Thyroid gland (tissue), 4 donors: ENCODE measurements at places on chromosomes 1 and 21. TPM values are rescaled to one million over a fixed set of nuclear protein-coding genes. Genes with fewer than 3 reads are reported as not detected.

Gene FAM110D
- total RNA-seq, result 9.5 TPM

- no peak for DNase-seq
- H3K27ac ChIP-seq, result no peak overlapping the region
- no peak overlapping the region for H3K4me3 ChIP-seq
- no peaks in the 10 kb centered on the region for H3K36me3 ChIP-seq
- no peaks in the 10 kb centered on the region for H3K4me1 ChIP-seq
- no peaks in the 10 kb centered on the region for H3K27me3 ChIP-seq
These were observed 151.0 kb downstream of the ST6GALNAC5 start for GRCh38 chr1:77018311-77018710.

Gene PLA2G2F
- total RNA-seq, result not detected

GRCh38 chr21:36209626-36210171, 53.1 kb downstream of the DOP1B start:
- no peak overlapping the region for H3K4me3 ChIP-seq
- H3K27me3 ChIP-seq, result no peaks in the 10 kb centered on the region
- no peaks in the 10 kb centered on the region for H3K36me3 ChIP-seq
- peaks cover 7% of the 10 kb centered on the region for H3K4me1 ChIP-seq
- no peak overlapping the region for H3K27ac ChIP-seq
- DNase-seq, result peak; percentile 69

Gene FCER1G
- total RNA-seq, result 19.3 TPM

DNA sequence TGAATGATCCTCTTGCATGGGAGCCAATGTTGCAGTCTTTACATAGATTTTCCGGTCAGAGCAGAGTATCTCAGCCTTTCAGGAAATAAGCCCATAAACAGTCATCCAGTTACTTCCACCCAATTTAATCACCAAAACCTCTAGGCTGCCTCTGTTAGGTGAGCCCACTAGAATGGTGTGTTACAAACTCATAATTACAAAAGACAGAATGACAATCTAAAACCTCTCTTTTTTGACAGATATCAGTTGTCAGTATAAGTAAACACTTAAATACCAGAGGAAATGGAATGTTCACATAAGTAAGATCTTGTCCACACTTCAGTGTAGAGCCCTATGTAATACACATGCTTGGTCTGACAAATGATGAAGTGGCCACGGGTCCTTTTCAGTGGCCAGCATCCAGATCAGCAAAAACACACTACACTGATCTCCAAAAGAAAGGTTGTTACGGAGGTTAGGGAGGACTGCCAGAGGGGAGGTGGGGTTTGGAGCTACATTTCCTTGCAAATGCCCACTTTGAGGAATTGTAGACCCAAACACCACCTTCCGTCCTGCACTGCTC, 71.3 kb upstream of the FBXO28 start:
- no peak for DNase-seq
- H3K4me1 ChIP-seq, result no peaks in the 10 kb centered on the region
- H3K27ac ChIP-seq, result no peak overlapping the region
- H3K36me3 ChIP-seq, result no peaks in the 10 kb centered on the region
- no peak overlapping the region for H3K4me3 ChIP-seq

Gene RBM11
- total RNA-seq, result 13.3 TPM

DNA sequence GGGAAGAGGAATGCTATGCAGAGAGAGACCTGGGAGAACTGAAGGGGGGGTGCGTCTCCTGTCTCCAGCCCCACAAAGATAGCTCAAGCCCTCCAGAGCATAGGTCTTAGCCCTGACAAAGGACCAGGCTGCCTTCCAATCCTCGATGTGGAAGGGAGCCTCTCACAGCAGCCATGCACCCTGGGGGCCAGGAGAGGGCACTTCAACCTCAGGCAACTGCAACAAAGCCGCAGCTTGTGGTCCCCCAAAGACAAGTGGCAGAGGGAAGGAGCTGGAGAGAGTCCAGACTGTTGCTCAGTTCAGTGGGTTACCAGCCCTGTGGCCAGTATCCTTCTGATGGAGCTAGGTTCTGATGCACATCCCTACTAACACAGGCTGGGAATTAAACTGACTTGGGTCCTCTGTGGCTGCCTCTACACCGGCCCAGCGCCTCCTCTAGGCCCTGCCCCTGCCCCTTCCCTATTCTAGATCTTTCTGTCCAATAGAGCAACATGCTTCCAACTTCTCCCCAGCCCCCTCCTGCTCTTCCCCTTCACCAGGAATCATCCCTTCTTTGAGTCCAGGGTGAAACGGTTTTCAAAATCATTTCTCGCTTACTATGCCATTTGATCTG, 100.7 kb upstream of the SPATA6 start:
- no peaks in the 10 kb centered on the region for H3K4me1 ChIP-seq
- DNase-seq, result peak; percentile 68
- H3K4me3 ChIP-seq, result no peak overlapping the region
- no peaks in the 10 kb centered on the region for H3K27me3 ChIP-seq

Gene YTHDF2
- total RNA-seq, result 74.4 TPM

DNA sequence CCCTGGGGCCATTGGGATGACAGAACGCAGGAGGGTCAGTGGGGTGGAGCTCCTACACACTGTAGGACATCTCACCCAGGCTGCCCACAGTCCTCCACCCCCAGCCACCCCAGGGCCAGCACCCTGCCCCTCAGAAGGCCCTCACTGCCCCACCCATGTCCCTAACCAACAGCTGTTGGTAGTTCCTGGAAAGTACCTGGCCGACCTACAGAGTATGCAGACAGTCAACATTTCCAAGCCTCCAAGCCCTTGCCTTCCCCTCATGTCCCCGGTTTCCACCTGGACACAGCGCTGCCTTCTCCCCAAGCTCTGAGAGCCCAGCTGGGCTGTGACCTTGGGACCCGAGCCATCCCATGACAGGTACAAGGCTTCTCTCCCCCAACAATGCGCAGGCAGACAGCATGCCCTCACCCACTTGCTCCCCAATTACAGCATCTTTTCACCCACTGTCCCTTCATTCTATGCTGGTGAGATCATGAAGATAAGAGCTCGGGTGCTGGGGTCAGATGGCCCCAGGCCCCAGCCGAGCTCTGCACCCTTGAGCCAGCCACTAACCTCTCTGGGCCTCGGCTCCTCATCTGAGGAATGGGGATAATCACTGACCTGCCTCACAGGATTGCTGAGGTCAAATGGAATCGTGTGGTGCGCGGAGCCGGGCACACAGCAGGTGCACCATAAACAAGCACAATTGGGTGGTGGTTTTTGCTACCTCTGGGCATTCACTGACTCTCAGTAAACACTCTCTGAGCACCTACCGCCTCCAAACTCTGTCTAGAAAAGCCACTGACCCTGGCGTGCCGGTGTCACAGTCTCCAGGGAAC, 11.2 kb downstream of the LAPTM5 start:
- no peaks in the 10 kb centered on the region for H3K36me3 ChIP-seq
- DNase-seq, result no peak
- no peaks in the 10 kb centered on the region for H3K4me1 ChIP-seq
- no peaks in the 10 kb centered on the region for H3K27me3 ChIP-seq

Gene HENMT1
- 2.8 TPM for total RNA-seq

Gene MYBPH
- not detected for total RNA-seq

DNA sequence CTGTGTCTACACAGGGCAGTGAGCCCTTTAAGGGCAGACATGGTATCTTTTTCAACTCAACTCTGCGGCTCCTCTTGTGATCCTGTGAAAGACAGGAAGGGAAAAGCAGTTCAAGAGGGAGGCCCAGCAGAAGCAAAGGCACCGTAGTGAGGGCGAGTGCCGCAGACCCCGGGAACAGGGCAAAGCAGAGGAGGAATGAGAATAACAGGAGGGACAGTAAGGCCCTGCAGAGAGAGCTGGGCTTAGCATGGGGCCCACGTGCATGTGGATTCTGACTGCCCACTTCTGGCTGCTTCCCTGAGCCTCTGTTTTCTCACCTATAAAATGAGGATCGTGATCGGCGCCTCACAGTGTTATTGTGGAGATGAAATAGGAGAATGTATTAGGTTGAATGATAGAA, 409.3 kb downstream of the PTPRU start:
- H3K4me3 ChIP-seq, result no peak overlapping the region
- H3K36me3 ChIP-seq, result no peaks in the 10 kb centered on the region
- no peak for DNase-seq
- H3K4me1 ChIP-seq, result no peaks in the 10 kb centered on the region
- H3K27ac ChIP-seq, result no peak overlapping the region

DNA sequence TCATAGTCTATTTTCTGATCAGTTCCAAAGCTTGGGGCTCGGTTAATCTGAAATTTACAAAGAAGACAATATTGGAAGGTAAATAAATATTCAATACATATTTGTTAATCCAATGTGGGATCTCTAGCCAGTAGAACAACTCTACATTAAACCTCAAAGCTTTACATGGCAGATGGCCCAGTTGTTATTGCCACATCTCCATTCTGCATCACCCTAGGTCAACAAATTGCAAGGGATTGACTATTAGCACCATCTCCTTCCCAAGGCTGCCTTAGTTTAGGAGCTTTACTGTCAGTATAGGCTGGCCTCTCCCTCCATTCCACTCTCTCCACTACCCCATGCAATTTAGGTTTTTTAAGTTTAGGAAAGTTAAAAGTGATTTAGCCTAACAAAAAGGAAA, 69.7 kb downstream of the TTLL7 start:
- no peak overlapping the region for H3K4me3 ChIP-seq
- DNase-seq, result no peak
- no peaks in the 10 kb centered on the region for H3K36me3 ChIP-seq
- no peaks in the 10 kb centered on the region for H3K27me3 ChIP-seq
- peaks cover 5% of the 10 kb centered on the region for H3K4me1 ChIP-seq

DNA sequence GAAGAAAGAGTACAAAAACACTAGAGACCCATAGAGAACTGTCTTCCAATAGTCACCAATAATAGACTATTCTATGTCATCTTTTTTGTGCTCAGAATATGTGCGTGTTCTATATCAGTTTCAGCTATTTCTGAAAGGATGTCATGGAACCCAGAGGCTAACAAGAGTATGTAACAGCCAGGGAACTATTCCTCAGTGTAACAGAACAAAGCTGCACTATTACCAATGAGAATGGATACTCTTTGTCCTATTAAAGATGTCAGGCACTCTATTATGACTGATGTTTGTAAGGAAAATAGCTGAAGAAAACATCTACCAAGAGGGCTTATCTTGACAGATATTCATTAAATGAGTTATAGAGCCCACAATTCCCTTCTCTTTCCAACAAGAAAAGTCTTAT, 8.6 kb upstream of the LRRC8C start:
- H3K4me1 ChIP-seq, result no peaks in the 10 kb centered on the region
- H3K4me3 ChIP-seq, result no peak overlapping the region
- no peaks in the 10 kb centered on the region for H3K36me3 ChIP-seq
- no peak overlapping the region for H3K27ac ChIP-seq
- no peaks in the 10 kb centered on the region for H3K27me3 ChIP-seq
- DNase-seq, result no peak

DNA sequence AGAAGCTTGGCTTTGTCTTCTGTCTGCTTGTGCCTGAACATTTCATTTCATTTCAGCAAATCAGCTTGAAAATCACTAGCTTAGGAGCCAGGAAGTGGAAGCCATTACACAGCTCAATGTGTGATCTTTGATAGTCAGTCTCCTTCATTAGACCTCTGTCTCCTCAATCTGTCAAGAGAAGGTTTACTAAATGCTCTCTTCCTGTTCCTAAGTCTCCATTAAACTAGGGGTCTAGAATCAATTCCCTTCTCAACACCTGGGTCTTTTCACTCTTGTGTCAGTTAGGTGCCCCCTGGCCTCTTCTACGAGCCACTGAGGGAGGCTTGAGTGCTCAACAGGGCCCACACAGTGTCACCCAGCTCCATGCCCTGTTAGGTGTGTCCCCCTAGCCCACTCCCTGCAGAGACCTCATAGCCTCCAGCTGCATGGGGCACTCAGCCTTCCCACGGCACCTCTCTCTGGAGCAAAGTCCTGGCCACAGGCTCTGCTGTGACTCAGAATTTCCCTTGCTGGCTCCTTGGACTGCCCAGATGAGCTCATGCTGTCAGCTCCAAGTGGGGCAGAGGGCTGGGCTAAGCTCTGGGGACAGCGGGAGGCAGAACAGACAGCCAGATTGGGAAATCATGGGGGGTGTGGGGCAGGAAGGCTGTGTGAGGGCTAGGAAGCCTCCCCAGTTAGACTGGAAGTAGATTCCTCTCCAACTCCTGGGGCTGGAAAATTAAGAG, 115.7 kb upstream of the IPO9 start:
- H3K36me3 ChIP-seq, result no peaks in the 10 kb centered on the region
- peak; percentile 74 for DNase-seq
- peaks cover 11% of the 10 kb centered on the region for H3K4me1 ChIP-seq
- H3K27me3 ChIP-seq, result no peaks in the 10 kb centered on the region

Gene LIPI
- 5.9 TPM for total RNA-seq

- DNase-seq, result peak; percentile 45
- H3K27me3 ChIP-seq, result no peaks in the 10 kb centered on the region
- H3K36me3 ChIP-seq, result no peaks in the 10 kb centered on the region
- H3K4me3 ChIP-seq, result no peak overlapping the region
- no peak overlapping the region for H3K27ac ChIP-seq
- peaks cover 48% of the 10 kb centered on the region for H3K4me1 ChIP-seq
These were observed 122.1 kb downstream of the EDEM3 start for GRCh38 chr1:184632415-184633175.

GRCh38 chr1:172845865-172846264, 187.0 kb downstream of the FASLG start:
- H3K4me1 ChIP-seq, result no peaks in the 10 kb centered on the region
- no peak overlapping the region for H3K27ac ChIP-seq
- no peaks in the 10 kb centered on the region for H3K27me3 ChIP-seq
- H3K4me3 ChIP-seq, result no peak overlapping the region
- no peaks in the 10 kb centered on the region for H3K36me3 ChIP-seq

- peaks cover 5% of the 10 kb centered on the region for H3K4me1 ChIP-seq
- H3K27ac ChIP-seq, result no peak overlapping the region
- DNase-seq, result no peak
- H3K36me3 ChIP-seq, result no peaks in the 10 kb centered on the region
- no peaks in the 10 kb centered on the region for H3K27me3 ChIP-seq
- no peak overlapping the region for H3K4me3 ChIP-seq
These were observed 10.8 kb downstream of the DPT start for GRCh38 chr1:168717906-168718891.

DNA sequence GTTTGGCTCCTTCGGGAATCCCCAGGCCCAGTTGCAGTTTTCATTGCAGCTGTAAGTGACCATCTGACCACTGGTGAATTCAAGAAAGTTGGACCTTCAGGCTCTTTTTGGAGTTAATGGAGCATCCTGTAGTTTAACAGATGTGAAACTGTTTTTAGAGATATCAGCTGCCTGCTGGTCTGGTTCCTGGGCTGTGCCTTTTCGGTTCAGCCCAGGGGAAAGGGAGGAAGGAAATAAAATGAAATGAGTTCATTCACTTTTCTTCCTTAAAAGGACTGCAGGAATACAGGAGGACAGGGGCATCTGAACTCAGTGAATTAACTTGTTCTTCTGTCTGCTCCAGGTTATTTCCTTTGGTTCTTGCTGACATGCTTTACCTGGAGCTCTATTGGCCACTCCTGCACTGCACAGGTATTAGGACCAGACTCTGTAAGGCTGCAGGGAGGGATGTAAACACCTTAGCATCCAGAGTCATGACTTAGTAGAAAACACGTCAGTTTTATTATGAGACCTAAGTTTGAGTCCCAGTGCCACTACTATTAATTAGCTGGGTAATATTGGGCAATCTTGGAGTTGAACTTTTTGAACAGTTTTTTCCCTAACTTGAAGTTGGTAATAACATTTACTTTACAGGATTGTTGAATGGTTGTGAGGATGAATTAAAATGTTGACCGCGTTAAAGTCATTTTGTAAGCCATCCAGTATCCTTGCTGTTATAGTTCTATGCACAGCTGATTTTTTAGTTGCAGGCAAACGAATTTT, 83.6 kb downstream of the LRRC8D start:
- H3K4me3 ChIP-seq, result no peak overlapping the region
- H3K27ac ChIP-seq, result peak overlapping the region; percentile 20
- peaks cover 69% of the 10 kb centered on the region for H3K4me1 ChIP-seq
- H3K27me3 ChIP-seq, result no peaks in the 10 kb centered on the region
- no peaks in the 10 kb centered on the region for H3K36me3 ChIP-seq
- DNase-seq, result no peak
